AG04449 (cell line): ENCODE measurements at places on chromosomes 6 and 20.

DNA sequence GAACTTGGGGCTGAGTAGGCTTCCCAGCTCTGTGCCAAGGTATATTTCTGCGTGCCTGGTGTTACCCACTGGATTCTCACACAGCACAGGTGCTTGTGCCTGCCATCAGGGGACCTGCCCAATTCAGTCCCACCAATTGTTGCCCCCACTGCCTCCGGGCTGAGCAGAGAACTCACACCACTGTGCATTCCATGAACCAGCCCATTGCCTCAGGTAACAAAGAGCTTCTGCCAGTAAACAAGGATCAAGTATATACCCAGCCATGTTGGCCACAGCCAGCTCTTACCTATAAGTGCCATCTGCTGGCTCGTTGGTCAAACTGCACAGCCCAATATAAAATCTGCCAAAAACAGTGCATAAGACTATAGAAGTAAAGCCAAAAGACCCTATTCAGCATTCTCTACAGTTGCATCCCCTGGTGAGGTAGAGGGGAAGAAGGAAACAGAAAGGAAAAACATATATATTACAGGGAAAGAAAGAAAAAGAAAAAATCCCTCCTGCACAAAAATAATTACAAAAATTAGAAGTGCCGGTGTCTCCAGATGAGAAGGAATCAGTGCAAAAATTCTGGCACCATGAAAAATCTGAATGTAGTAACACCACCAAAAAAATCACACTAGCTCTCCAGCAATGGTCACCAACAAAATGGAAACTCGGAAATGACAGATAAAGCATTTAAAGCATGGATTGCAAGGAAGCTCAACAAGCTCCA lies 241.4 kb downstream of the IBTK start:
- no peak for DNase-seq

GRCh38 chr6:84278321-84278998 lies 51.0 kb upstream of the CEP162 start:
- no peak for DNase-seq

DNA sequence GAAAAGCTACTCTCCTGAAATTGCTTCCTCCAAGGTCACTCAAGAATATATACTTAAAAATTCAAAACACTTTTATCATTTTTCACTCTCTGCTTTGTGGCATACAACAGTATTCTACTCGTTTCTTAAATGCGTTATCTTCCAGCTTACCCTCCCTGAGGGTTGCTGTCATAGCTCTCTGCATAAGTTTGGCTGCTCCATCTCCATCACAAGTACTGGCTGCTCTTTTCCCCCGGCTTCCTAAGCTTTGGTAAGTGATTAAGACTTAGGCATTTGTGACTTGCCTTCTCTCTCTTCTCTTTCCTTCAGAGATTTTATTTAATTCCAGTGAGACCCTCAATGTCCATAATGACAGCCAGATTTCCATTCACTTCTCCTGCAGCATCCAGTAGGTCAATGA lies 128.3 kb downstream of the NKAIN2 start:
- DNase-seq, result no peak

DNA sequence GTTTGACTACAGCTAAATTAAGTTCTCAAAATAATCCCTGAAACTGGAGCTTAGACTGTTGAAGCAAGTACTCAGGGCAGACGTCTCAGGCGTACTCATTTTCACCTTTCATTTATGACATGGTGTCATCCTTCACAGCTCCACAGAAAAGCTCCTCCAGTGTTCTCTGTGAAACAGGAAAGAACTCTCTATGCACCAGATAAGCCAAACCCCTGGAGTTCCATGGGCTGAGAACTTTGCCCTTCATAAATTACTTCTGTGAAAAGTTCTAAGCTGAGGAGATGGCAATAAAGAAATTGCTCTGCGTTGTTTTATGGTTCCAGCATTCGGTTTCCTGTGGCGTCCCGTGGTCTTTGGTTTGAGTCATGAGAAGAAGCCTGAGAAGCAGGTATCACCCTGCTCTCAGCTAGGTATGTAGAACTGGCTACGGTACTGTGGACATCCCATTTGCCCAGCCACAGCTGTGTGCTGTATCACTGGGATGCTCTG lies 20.2 kb upstream of the RREB1 start:
- no peak for DNase-seq

- DNase-seq, result no peak
Observed at GRCh38 chr20:61878478-61879302, 187.0 kb downstream of the TAF4 start.

DNA sequence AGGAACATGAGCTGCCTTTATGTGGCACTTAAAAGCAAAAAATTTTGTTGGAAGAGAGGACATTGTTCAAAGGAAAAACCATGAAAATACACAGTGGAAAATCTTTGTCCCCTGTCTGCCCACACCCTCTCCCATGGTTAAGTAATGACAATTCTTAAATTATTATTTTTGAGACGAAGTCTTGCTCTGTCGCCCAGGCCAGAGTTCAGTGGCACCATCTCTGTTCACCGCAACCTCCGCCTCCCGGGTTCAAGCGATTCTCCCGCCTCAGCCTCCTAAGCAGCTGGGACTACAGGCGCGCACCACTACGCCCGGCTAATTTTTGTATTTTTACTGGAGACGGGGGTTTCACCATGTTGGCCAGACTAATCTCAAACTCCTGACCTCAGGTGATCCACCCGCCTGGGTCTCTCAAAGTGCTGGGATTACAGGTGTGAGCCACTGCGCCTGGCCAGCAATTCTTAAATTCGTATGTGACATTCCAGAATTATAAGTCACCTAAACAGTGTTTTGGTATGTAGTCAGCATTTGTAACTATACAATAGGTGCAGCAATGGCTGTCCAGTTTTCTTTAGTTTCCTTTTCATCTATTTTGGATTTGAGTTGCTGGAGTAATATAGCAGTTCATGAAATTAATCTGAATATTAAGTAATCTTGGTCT lies 636 bp upstream of the SSR1 start:
- no peak for DNase-seq

- no peak for DNase-seq
Observed at GRCh38 chr20:1688886-1689538, 31.4 kb upstream of the SIRPG start.

- DNase-seq, result no peak
Observed at GRCh38 chr20:50271176-50271575, 80.5 kb downstream of the CEBPB start.

- no peak for DNase-seq
Observed at GRCh38 chr6:92109956-92110355, 1309.4 kb downstream of the EPHA7 start.

DNA sequence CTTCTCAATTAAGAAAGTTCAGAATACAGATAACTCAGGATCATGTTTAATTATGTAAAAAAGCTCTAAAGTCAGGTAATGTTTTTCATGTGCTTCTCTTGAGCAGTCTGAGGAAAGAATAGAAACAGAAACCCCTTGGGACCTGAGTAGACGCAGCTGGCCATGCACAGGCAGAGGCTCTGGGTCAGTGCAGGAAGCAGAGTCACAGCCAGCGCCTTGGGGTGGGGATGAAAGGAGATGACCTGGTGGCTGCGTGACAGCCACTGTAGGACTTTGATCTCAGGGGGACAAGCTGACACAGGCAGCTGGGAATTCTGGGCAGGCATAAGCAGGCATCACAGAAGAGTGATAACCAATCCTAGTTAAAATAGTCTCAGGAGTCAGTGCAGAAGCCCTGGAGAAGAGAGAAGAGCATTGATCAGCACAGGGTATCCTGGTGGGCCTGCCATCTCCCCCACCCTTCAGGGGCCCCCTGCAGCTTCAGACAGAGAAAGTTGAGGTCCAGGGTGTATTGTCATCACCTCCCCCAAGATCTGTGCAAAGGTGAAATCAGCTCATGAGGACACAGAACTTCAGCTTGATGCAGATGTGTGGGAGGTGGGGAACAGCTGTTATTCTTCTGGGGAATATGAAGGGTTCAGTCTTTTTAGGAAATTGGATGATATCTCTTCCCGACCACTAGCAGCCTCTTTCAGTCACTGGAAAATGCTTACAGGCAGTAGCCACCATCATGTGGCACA lies 6.4 kb downstream of the HLA-DQB1 start:
- no peak for DNase-seq

DNA sequence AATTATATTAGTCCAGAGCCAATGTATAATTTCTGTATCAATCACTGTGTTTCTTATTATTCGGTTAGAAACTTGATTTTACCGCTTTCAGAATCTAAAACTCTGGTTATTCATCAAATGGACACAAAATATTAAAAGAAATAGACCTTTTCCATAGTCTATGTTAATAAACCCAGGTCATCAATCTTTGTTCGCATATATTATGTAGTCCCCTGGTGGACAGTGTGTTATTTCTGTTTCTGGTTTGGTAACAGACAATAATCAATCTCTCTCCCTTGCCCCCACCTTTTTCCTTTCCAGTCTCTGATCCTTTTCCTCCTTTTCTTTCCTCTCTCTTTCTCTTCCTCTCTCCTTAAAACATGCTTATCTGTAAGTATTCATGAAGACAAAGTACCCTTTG lies 139.0 kb downstream of the FLRT3 start:
- no peak for DNase-seq

DNA sequence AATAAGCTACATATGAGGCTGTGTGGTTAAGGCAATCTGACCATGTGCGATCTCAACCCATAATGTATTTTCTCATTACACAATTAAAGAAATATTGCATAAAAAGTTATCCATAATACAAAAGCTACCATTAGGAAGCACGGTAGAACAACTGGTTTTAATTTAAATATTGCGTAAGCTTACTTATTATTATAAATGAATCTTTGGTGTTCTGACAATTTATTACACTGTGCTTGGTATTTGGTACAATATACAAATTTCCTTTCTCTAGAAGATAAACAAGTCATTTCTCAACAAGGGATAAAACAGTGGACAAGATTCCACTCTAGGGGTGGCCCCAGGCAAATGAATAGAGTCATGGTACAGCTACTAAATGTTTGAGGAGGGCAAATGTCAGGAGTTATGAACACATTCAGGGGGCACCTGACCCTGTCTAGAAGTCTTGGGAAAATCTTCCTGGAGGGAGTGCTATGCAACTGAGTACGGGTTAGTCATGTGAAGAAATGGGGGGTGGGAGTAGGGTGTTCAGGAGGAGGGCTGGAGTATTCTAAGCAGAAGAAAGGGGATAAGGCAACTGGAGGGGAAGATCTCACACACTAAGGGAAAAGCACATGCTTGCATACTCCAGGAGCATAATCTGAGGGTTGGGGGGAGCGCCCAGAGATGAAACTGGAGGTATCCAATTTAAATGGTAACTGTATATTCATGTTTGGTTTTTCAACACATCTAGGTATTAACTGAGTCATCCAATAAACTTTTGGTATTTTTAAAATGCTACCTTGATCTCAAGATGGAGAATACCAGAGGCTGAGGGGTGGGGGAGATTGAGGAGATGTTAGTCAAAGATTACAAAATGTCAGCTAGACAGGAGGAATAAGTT lies 296.9 kb upstream of the SGK1 start:
- no peak for DNase-seq

DNA sequence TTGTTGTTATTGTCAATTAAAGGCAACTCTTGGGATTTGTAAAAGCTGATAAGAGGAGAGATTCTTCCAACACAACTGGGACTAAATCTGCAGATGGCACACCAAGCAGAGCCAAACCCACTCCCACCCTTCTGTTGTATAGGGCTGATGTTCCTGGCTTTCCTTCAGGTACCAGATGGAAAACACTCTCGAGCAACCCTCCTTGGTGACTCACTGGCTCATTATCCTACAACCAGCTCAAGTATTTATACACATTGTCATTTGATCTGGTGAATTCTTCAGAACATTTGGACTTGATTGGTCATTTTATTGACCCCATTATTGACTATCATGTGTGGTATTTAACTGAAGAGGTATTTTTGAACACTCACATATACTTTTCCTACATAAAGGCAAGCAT lies 190.3 kb upstream of the PCSK2 start:
- DNase-seq, result no peak

DNA sequence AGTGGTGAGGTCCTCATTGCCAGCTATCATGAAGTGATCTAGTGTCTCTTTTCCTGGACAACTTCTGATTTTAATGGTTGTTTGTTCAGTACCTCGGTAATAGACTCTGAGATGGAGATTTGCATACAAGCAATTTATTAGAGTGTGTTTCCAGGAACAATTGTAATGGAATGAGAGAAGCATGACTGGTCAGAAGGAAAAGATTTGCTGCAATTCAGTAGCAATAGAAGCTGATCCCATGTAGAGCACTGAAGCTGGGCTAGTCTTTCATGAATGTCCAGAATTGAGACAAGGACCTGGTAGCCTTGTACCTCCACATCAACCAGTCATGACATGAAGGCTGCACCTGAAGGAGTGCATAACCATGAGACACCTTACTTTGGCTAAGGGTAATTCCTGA lies 526.5 kb downstream of the NKAIN2 start:
- no peak for DNase-seq

DNA sequence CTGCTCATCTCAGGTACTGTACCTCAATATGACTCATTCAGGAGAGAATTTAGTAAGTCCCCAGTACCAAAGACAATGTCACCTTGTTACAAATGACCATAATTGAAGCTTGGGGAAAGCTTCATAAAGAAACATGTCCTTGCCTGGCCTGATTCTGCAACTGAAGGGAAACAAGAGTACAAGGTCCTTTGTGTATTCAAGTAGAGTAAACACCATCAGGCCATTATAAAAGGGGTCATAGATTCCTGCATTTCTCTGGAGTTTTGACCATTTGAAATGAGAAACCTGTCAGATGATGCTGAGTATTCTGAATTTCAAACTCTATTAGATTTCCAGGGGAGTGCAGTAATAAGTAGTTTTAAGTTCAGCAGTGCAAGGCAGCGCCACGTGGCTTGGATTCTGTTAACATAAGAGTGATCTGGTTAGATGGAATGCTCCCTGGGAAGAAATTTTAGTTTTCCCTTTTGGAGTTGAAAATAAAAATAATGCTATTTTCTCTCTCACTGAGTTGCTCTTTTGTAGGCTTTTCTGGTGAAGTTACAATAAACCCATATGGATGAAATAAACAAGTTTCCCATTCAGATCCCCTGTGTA lies 1054.3 kb downstream of the EPHA7 start:
- DNase-seq, result no peak

GRCh38 chr6:24690593-24690992 lies 23.7 kb downstream of the ACOT13 start:
- no peak for DNase-seq

DNA sequence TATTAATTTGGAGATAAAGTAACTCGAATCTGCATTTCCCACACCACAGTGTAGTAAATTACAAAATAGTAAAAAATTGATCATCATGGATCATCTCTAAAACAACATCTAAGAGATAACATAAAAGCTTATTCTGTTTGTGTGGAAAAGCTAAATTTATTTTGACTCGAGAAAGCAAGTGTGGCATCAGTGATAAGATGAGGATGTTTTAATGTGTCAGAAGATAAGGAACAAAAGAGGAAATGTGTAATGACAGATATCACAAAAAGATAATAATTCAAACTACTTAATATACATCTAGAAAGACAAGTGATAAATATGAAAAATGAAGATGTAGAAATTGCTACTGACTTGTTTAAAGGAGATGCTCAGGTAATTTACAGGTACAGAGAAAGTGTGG lies 74.1 kb downstream of the DNAH8 start:
- DNase-seq, result no peak
